ENCODE measurements at places on chromosomes 7 and 10. TPM values are rescaled to one million over a fixed set of nuclear protein-coding genes. Genes with fewer than 3 reads are reported as not detected.

The UPK3BL1 gene
- 17.7 TPM for polyA plus RNA-seq

The ZDHHC4 gene
- polyA plus RNA-seq: 75.6 TPM

GRCh38 chr10:70481831-70482530 is 3.4 kb downstream of the PALD1 start:
- no peak for DNase-seq

DNA sequence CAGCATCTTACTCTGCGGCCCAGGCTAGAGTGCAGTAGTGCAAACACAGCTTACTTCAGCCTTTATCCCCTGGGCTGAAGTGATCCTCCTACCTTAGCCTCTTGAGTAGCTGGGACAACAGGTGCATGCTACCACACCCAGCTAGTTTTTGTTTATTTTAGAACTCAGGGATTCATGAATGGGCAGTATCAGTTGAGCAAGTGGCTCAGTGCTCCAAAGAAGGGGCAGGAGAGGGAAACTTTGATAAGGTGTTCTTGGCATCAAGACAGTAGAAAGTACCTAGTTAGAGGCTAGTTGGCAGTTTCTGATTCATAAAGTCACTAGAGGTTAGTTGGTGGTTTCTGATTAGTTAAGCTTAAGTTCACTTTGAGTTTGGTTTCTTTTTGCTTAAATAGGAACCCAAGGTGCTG is 18.4 kb downstream of the TRIM24 start:
- no peak for DNase-seq

- DNase-seq: no peak
These were observed 34.6 kb downstream of the AGK start for GRCh38 chr7:141585592-141586510.

- DNase-seq: no peak
These were observed 4.7 kb downstream of the TBRG4 start for GRCh38 chr7:45106820-45107219.

- no peak for DNase-seq
These were observed 806.9 kb upstream of the SORCS1 start for GRCh38 chr10:107971411-107971810.

DNA sequence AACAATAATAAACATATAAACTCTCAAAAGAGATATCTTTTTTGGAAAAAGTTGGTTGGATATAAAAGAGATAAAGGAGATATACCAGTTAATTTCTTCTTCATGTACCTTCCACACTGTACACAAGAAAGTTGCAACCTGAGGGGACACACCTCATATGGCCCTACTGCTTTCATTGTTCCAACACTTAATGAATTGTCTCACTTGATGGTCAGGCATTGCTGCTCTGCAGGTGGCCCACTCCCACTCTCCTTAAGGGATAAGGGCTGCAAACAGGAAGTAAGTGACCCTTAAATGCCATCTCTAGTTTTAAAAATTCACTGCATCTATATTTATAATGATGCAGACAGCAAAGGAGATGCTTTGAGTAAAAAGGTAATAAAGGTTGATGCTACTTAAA is 152.3 kb downstream of the BTAF1 start:
- DNase-seq: no peak
